PC-9 (cell line): ENCODE measurements at places on chromosomes 13 and 19. TPM values are rescaled to one million over a fixed set of nuclear protein-coding genes. Genes with fewer than 3 reads are reported as not detected.

MBD3L3 gene
- not detected in 2 replicates for total RNA-seq

GRCh38 chr13:40069173-40070044, 413.9 kb downstream of the COG6 start:
- H3K27me3 ChIP-seq = no peaks in the 10 kb centered on the region
- H3K4me1 ChIP-seq = no peaks in the 10 kb centered on the region
- H3K27ac ChIP-seq = no peak overlapping the region
- no peak overlapping the region for H3K4me3 ChIP-seq
- no peak for DNase-seq
- H3K36me3 ChIP-seq = no peaks in the 10 kb centered on the region

- H3K4me1 ChIP-seq = no peaks in the 10 kb centered on the region
- H3K36me3 ChIP-seq = no peaks in the 10 kb centered on the region
- DNase-seq = no peak
- no peaks in the 10 kb centered on the region for H3K27me3 ChIP-seq
Measured at GRCh38 chr19:5249526-5249925, 91.1 kb downstream of the PTPRS start.

GRCh38 chr13:20547479-20547908, 19.5 kb upstream of the IFT88 start:
- H3K36me3 ChIP-seq = no peaks in the 10 kb centered on the region
- H3K27ac ChIP-seq = no peak overlapping the region
- no peaks in the 10 kb centered on the region for H3K4me1 ChIP-seq
- no peak overlapping the region for H3K4me3 ChIP-seq
- H3K27me3 ChIP-seq = no peaks in the 10 kb centered on the region
- DNase-seq = no peak

ZSCAN4 gene
- total RNA-seq = not detected in 2 replicates

DNA sequence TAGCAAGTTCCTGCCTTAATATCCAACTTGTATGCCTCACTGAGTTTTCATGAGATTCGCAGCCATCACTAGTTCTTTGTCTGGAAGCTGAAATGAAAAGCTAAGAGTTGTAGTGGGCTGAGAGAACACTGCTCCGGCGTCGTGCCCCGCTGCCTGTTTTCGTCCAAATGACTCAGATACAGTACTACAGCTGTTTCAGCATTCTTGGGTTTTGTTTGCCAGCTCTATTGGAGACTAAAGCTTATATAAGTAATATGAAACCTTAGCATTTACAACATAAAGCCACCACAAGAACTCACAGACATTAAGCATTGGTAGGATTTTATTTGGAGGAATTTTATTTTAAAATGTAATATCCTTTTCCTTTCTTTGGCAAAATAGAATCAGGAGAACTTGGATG, 299.7 kb downstream of the DLEU7 start:
- no peaks in the 10 kb centered on the region for H3K36me3 ChIP-seq
- no peak for DNase-seq
- H3K4me1 ChIP-seq = no peaks in the 10 kb centered on the region
- H3K4me3 ChIP-seq = no peak overlapping the region

ACER1 gene
- total RNA-seq = not detected in 2 replicates

DNA sequence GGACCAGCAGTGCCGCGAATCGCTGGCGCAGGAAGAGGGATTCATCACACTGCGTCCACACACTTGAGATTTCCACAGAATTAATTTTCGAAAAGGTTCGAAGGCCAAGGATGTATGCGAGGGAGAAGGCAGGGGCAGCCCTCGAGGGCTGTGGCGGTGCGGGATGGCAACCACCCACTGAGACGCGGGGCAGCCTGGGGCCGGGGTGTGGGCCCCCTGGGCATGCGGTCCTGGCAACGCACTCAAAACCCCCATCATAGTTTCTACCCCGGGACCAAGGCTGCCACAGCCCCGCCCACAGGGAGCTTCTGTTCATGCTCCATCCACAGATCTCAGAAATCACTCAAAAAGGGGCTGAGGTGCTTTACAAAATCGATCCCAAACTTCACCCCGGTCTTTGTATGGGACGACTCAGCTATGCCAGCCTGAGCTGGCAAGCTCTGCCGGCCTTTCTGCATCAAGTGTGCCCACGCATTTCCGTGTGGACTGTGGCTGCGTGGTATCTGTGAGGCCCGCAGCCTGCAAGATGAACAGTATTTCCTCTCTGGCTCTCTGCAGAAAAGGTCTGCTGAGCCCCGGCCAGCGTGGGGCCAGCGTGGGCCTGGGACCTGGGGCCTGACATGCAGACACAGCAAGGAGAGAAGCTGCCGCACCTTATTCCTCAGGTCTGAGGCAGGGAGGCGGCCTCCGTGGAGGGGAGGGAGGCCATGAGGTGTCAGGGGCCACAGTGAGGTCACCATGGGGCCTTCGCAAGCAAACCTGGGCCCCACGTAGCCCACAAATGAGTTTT, 19.2 kb downstream of the ZNF787 start:
- no peak for DNase-seq
- no peaks in the 10 kb centered on the region; the same call in 1 of the 2 replicates for H3K36me3 ChIP-seq
- H3K27ac ChIP-seq = no peak overlapping the region
- H3K27me3 ChIP-seq = no peaks in the 10 kb centered on the region
- no peaks in the 10 kb centered on the region for H3K4me1 ChIP-seq
- H3K4me3 ChIP-seq = no peak overlapping the region

- 0 out of 2 replicates have a peak, but pooled peaks cover 5% of the 10 kb centered on the region for H3K4me1 ChIP-seq
- H3K27ac ChIP-seq = no peak overlapping the region
- no peaks in the 10 kb centered on the region for H3K36me3 ChIP-seq
Measured at GRCh38 chr19:5987077-5987818, 9.3 kb upstream of the RANBP3 start.
